AG09309 (cell line): ENCODE measurements at places on chromosomes 6 and 20.

DNA sequence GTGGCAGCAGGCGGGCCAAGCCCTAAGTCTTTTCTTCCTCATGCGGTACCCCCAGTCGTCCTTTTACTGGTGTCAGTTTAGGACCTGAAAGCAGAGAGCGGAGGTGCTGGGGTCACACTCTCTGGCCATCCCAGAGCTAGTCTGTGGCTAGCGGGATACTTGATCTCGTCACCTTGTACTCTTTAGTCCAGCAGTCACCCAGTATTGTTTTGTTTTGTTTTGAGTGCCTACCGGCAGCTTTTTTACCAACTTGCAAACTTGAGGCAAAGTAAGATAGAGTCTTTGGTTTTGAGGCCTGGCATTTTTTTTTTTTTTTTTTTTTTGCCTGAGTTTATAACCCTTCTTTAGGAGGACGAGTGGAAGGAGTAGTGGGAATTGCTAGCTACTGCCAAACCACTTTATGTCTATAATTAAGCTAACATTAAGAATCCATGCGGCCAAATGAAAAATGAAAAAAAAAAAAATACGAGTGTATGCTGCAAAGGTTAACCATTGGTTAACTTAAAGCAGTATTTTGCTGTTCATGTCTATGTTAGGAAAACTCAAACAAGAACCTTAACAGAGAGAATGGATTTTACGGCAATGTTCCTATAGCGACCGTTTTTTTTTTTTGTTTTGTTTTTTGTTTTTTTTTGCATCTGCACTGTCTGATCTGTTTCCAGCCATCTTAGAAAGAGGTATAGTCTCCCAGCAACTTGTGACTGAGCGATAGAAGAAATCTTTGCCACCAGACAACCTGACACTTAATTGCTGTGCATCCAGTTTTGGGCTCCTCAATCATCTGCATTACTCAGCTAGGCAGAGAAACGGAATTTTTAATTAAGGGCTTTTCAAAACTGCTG, 56.9 kb downstream of the FAM217A start:
- no peak for DNase-seq

- peak; percentile 76 for DNase-seq
Observed at GRCh38 chr6:136586295-136586694, 36.1 kb upstream of the MAP7 start.

GRCh38 chr6:29021434-29021833, 16.3 kb upstream of the ZNF311 start:
- DNase-seq: no peak

DNA sequence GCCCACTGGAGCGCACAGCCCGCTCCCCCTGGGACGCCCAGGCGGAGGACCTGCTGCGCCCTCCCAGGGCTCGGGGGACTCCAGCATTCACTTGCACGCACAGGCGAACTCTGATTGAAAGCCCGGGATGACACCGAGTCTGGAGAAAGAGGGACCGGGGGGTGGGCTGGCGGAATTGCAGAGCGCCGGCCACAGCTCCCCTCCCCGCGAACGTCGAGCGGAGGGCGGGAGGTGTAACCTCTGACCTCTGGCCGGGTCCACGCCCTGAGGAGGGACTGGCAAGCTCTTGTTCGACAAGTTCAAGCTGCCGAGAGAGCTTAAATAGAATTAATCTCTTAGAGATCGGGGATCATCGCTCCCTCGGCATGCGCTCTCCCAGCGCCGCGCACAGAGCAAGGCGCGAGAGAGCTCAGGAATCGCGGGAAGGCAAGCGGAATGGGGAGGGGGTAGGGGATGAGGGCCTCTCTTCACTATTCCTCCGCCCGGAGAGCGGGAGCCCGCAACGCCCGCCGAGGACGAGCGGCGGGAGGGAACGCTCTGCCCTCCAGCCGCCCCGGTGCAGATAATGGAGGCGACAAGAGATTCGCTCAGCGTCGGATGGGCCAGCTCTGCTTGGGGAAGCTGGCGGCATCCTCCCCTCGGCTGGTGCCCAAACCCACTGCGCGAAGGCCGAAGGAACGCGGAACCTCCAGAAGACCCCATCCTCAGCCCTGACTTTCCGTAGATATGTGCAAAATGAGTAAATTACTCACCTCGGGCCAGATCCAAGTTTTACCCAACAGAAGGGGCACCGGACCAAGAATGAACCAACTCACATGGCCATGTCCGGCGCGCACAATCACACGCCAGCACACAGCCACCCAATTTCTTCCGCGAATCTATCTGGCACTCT, 761 bp upstream of the NR2E1 start:
- no peak for DNase-seq

DNA sequence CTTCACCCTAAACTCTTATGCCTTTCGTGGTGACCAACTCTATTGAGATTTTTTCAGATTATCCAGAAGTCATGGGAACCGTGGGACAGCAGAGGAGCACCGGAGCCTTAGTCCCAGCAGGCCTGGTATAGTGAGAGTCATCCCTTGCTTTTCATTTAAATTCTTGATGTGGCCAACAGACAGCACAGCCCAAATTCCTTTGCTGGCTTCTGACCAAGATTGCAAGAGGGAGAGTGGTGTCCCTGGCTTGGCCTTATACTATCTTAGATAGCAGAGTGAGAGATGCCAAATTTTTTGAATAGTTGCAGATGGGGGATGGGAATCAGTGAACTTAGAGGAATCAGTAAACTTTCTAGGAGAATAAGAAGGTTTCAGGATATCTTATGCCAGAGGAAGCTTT, 7.8 kb downstream of the STX11 start:
- DNase-seq: peak; percentile 89

DNA sequence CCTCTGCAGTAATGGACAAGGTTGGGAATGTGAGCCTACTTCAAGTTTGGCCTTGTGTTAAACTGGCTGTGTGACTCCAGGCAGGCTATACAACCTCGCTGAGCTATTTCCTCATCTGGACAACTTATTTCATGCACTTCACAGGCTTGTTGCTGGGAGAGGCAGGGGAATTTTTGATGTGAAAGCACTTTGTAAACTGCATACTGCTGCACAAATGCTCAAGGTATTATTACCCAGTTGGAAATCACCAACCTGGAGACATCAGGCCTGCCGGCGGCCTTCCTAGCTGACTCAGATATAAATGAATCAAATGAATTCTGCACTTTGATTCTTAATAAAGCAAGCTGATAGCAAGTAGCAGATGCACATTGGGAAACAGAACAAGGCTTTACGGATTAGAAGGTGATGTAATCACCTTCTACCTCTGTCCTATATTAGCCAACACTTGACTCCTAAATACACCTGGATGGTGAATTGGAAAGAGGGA, 10.1 kb downstream of the JARID2 start:
- DNase-seq: no peak
